ENCODE measurements at places on chromosomes 12 and 14.

- DNase-seq = no peak
Observed at GRCh38 chr14:81269979-81270375, 49.2 kb upstream of the GTF2A1 start.

DNA sequence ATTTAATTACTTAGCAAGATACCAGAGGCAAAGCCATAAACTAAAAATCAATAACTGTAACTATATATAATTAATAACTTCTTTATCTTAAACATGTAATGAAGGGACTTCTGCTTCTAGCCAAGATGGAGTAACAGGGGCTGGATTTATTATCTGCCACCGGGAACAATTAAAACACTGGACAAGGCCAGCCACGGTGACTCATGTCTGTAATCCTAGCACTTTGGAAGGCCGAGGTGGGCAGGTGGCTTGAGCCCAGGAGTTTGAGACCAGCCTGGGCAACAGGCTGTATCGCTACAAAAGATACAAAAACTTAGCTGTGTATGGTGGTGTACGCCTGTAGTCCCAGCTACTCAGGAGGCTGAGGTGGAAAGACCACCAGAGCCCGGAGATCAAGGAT, 113.6 kb downstream of the TAOK3 start:
- no peak for DNase-seq

GRCh38 chr12:116299064-116299463, 21.6 kb upstream of the MED13L start:
- no peak for DNase-seq

DNA sequence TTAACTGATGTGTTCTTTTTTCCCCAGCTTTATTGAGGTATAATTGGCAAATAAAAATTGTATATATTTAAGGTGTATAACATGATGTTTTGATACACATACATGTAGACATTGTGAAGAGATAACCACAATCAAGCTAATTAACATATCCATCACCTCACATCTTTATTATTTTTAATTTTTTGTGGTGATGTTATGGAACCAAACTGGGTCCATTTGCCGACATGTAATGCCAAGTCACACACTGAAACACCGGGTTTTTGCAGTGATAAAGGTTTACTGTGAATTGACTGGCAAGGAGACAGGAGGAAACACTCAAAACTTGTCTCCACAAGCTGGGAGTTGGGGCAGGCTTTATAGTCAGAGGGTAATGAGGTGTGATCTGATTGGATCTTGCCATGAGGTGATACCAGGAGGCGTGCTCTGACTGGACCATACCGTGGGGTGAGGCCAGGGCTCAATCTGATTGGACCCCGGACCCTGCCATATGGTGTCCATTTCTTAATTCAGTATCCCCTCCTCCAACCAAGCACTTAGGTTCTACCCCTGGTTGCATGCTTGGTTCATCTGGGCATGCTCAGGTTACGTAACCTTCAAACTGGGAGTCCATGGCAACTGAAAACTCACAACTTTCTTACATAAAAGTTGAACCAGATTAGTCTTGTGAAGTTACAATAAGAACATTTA, 11.8 kb upstream of the WSCD2 start:
- no peak for DNase-seq

DNA sequence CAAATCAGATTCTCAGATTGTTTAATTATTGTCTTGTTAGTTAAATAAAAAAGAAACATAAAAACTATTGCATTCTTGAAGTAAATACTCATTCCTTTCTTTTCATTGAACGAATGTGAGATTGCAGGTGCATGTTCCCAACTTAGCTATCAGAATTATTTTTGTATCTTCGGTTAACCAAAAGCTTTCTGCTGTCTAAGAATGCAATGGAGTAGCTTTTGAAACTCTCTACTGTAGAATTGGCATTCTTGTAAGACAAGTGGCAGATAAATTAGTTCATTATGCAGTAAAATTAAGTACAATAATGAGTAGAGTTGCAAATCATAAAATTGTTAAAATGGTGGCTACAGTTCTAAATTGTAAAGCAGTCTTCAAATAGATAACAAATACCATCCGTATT, 298.1 kb downstream of the ACSS3 start:
- DNase-seq = no peak

GRCh38 chr14:104161602-104162367, 23.4 kb downstream of the KIF26A start:
- DNase-seq = no peak

DNA sequence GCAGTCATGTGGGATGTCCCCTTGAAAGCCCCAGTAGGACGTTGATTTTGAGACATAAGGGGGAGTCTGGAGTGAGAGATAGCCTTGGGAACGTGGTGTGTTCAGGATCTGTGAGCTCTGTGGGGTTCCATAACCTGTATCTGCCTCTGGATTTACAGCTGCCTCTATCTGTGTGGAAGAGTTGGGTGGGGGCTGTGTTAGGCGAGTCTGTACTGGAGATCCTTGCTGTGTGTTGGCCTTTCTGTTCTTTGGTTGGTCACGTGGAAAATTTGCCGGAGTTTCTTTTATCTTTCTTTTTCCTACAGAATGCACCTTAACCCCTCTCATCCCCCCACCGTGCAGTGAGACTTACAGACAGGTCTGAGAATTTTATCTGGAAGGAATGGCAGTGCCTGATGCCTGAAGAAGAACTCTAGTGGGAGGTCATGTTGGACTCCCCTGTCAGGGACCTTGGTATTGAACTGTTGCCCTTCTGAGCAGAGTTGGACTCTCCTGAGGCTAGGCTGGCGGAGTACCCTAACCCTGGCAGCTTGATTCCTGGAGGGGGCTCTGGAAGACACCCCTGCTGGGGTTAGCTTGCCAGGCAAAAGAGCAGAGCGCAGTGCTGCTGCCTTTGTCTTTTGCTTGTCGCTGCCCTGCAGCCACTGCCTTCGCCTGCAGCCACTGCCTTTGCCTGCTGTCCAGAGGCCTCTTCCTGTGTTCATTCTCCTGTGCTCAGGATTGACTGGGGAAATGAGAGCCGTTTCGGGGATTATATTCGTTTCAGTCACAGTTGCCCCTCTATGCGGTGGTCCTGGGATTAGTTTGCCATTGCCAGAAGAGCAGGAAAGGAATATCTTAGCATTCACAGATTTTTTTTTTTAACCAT, 34.1 kb downstream of the ZNF664 start:
- DNase-seq = no peak

GRCh38 chr12:112361271-112361670, 21.0 kb downstream of the HECTD4 start:
- DNase-seq = no peak

DNA sequence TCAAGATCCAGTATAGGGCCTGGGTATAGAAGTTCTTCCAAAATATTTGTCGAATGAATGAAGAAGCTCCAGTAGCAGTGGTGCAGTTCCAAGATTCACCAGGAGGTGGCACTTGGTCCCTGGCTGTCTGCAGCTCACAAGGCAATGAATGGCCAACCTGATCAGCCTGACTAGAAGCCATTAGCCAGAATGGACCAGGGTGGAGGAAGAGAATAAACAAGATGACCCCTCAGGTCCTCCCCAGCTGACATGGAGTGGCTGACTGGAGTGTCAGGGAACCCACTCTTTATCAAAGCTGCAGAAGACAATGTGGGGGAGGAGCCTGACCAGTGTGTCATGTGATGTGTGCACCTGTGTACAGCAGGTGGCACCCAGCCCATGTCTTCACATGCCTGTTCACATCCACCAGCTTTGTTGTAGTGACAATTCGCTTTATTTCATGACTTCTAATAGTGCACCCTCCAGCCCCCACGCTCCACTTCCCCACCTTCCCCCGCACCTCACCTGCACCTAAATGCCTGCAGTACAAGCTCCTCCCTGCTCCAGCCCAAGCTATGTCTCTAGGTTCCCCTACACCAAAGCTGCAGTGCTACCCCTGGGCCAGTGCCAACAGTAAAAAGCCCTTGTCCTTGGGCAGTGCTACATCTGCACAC, 3.0 kb downstream of the LTBP2 start:
- DNase-seq = peak; percentile 65

DNA sequence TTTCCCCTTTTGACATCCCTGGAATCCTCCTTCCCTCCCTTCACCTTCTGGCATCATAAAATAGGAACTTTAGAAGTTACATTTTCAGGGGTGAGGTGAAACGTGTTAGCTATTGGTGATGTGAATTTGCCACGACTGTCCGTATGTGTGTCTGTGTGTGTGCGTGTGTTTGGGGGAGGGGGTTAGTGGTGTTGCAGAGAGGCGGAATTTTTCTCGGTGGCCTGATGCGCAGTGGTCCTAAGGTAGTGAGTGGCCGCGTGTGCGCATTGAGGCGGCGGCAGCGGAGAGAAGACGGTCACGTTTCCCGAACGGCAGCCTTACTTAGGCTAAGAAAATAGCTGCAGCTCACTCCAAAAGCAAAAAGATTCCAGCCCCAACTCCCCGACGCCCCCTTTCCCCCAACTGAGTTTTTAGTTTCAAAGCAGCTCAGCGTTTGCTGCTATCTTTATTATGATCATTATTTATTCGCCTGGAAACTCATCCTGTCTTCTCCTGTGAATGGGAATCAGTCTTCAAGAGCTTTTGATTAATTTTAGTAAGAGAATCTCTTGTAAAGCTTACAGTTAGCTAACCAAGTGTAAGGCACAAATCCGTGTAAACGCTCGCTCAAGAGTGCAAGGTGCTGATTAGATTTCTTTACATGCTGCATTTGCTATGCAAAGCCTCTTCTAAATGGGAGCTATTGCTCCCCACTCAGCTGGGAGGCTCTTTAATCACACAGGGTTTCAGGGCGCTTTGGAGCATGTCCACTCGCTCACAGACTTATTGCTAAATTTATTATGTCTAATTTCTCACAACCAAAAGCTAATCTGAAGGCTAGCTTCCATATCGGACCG, 4.7 kb downstream of the FLRT2 start:
- DNase-seq = no peak

DNA sequence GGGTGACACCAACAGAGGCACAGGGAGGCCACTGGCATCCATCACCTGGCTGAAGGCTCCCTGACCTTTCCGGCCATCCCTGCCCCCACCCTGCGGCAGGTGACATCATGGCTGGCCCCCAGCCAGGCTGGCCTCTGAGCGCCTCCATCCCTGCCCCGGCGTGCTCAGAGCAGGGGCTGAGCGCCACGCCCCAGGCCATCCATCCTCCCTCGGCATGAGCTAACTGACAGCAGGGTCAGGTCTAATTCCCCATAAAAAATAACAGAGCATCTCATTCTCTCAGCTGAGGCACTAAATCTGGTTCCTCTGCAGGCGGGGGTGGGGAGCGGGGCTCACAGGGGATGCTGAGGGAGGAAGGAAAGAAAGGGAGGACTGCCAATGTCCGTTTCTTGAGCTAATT, 50.7 kb downstream of the PRIMA1 start:
- no peak for DNase-seq

DNA sequence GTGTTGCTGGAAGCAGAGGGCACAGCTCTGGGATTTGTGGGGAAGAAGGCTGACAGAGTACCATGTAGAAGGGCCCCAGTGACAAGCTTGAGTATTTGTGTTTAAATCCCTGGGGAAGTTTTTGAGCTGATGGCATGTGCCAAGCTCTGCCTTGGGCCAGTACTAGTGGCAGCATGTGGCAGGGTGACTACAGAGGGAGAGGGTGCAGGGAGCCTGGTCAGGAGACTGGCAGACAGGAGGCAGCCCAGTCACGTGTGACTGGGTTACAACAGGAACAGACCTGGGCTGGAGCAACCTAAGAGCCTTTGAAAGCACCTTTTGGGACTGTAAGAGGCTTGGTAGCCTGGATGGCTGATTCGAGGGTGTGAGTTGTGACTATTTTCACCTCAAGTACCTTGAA, 112.1 kb downstream of the TSPAN9 start:
- DNase-seq = no peak

DNA sequence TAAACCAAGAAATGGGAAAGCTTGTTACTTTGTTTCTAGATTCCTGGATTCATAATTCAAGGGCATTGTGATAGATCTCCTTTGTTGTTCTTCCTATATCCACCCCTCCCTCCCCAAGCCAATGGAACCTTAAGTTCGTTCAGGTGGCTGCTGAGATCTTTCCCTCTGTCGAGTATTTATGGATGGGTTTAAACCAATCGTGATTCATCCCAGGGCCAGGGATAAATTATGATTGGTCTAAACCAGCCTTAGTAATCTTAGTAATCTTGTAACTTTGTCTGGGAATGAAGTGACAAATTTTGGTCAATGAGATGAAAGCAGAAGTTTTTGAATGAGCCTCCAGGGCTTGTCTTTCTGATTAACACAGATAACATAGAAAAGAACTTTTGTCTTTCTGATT, 56.1 kb upstream of the PCED1B start:
- no peak for DNase-seq

DNA sequence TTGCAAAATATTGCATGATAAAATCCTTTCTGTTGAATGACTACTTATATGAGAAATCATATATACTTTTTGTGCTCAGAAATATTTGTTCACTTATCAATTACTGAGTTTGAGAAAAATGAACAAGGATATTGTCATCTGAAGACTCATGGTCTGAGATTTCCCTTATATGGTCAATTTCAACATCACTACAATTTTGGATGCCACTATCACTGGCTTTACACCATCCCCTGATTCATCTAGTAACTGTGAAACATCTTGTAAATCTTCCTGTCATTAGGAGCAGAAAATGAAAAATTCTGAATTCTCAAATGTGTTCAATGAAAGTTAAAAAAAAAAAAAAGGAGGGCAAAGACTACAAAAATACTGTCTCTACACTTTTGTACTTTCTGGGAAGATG, 21.8 kb upstream of the GXYLT1 start:
- DNase-seq = no peak

GRCh38 chr14:65208548-65208947, 106.2 kb upstream of the MAX start:
- no peak for DNase-seq

GRCh38 chr12:74889563-74890236, 319.9 kb downstream of the KCNC2 start:
- DNase-seq = no peak
